COLO829 (cell line): ENCODE measurements at places on chromosomes 4 and X.

DNA sequence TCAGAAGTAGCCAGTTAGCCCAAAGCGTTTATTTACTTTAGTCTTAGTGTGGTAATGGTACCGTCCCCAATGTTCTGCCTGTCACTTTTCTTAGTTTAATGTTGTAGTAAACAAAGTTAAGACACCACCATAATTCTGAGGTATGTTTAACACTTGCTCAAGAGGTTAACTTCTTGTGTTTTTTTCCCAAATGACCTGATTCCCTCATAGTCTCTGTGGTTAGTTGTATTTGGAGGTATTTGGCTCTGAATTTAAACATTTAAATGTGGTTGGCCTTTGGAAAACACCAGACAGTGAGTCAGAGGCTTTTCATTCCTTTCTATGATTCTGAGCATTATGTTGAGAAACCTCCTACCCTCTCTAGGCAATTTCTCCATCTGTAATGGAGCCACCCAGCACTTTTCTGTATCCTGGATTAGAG is 47.9 kb downstream of the CXCL1 start:
- DNase-seq: peak; percentile 65

DNA sequence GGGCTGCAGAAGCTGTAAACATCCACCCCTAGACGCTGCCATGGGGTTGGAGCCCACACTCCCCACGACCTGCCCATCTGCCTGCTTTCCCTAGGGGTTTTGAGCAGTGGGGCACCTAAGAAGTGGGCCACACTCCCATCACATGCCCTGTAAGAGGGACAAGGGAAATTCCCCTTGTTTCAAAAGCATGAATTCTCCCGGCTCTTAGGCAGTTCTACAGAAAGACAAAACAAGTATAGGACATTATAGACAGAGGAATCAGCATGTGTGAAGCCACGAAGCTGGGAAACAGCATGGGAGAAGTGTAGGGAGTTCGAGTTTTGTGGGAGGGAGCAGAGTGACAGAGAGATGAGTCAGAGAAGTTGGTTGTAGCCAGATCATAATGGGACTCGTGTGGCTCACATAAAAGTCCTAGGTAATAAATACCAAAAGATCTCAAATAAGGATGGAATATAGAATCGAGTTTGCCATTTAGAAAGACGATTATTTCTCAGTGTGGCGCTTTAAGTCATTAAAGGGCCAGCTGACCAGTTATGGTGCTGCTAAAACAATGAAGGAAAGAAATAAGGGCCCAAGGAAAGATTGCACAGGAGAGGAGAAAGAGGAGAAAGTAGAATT is 23.9 kb downstream of the APOO start:
- DNase-seq: peak; percentile 90

GRCh38 chr4:20645236-20645635 is 55.0 kb upstream of the PACRGL start:
- no peak for DNase-seq

DNA sequence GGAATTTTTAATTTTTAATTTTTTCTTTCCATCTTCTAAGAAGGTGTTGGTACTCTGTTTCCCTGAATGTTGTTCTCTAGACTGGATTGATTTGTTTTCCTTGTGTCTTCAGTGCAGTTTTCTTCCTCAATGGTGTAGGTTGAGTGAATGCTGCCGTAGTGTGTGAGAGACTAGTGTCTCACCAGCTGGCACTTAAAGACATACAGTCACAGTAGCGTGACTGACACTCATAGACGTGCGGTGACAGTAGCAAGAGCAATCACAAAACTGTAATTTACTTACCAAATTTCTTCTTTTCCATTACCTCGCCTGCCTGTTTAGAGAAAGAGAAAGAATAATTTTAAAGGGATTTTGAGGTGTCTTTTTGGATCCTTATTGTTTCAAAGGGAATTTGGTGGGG is 21.4 kb upstream of the PGM2 start:
- no peak for DNase-seq

DNA sequence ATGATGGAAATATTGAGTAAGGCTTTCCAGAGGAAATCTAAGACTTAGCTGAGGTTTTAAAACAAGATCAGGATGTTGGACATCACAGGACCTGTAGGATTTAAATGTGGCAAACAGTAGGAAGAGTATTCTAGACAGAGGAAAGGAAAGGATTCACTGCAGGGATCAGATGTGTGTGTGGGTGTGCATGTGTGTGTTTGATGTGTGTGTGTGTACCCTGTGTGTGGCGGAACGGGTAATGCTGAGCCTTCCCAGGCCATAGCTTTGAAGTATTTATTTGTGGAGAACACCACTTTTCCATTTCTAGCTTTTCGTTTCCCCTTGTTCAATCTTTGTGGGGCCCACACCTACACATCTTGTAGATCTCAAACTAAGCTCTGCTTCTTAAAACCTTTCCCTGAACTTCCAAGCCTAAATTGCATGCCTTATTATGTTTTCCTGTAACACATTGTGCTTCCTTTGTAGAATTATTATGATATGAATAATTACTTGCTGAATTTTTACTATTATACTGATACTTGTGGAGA is 6.9 kb downstream of the GUCY1A1 start:
- DNase-seq: no peak

DNA sequence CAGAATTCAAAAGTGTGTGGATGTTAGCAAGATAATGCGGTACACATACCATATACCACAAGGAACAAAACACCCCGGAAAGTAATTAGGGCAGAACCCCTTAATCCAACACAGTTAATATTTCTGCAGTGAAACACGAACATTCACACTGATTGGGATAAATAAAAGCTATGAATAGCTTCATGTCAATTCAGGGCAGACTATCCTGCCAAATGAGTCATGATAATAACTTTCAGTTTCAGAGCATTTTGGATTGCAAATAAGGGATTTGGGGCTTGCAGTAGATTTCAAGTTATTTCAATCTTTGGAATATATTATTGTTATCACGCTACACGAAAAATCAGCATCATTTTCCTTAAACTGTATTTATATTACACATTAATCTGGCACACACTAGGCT is 24.3 kb downstream of the IRF2 start:
- DNase-seq: peak; percentile 76

- DNase-seq: no peak
Measured at GRCh38 chr4:186036976-186037581, 31.9 kb upstream of the TLR3 start.

DNA sequence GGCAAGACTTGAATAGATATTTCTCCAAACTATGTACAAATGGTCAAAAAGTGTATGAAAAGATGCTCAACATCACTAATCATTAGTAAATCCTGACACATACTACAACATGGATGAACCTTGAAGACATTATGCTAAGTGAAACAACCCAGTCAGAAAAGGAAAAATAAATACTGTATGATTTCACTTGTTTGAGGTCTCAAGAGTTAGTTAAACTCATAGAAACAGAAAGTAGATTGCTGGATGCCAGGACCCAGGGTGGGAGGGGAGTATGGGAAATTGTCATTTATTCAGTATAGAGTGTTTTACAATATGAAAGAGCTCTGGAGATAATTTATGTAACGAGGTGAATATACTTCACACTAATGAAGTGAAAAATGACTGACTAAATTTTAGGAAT is 32.4 kb downstream of the PRMT9 start:
- no peak for DNase-seq

DNA sequence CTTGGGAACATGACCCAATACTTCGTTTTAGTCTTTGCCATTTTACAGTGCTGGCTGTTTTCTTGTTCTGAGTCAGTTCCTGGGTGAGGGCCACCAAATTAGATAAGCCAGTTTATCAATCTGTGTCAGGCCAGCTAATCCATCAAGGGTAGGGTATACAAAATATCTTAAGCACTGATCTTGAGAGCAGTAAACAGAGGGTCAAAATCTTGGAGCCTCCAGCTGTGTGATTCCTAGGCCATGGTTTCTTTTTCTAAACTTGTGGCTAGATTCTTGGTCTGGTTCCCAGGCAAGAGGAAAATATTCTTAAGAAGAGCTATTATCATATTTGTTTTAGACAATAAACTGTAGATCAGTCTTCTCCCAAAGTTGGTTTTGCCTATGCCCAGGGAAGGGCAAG is 1396.6 kb upstream of the PABPC4L start:
- DNase-seq: no peak

DNA sequence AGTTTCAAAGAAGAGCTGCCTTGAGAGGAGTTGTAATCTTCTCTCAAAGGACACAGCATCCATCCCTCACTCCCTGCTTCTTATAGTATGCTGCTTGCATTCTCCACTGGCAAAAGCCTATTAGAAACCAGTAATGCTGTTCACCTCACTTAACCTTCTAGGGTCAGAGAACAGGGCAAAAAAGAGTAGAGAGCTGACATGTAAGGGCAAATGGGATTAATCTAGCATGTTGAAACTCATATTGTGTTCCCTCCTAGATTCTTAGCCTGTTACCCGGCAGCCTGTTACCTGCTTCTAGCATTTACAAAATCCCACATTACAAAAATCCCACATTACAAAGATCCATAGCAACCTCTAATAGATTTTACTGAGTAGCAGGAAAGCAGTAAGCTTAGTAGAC is 244.7 kb downstream of the SLC7A11 start:
- DNase-seq: no peak

DNA sequence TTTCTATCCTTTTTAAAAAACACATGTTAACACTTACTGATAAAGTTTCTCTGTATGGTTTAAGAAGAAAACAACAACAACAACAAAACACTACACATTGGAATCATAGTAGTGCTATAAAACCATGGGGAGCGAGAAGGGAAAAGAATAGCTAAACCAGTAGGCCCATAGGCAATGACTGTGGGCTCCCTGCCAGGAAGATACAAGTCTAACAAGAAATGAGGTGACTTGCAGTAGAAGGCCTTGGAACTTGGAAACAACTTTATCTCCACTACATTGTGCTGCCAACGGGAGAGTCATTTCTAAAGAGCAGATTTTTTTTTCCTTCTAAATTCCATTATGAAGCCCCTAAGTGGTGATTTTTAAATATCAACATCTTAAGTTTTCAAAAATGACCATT is 78.0 kb downstream of the GPC4 start:
- DNase-seq: no peak

GRCh38 chrX:13258052-13258444 is 61.8 kb downstream of the ATXN3L start:
- no peak for DNase-seq

GRCh38 chr4:113181289-113182007 is 132.0 kb downstream of the ANK2 start:
- DNase-seq: no peak

DNA sequence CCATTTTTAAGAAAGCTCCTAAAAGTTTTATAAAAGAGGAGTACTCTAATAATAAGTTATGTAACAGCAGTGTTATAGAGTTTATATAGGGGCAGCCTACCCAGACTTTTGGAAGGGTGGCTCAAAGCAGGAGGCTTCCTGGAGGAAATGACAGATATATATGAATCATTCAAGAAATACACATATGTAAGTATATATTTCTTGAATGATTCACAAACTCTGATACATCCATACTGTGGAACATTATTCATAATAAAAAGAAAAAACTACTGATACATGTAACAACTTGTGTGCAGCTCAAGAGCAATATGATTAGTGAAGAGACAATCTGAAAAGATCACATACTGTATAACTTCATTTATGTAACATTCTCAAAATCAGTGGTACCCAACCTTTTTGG is 166.2 kb downstream of the WDFY3 start:
- no peak for DNase-seq

DNA sequence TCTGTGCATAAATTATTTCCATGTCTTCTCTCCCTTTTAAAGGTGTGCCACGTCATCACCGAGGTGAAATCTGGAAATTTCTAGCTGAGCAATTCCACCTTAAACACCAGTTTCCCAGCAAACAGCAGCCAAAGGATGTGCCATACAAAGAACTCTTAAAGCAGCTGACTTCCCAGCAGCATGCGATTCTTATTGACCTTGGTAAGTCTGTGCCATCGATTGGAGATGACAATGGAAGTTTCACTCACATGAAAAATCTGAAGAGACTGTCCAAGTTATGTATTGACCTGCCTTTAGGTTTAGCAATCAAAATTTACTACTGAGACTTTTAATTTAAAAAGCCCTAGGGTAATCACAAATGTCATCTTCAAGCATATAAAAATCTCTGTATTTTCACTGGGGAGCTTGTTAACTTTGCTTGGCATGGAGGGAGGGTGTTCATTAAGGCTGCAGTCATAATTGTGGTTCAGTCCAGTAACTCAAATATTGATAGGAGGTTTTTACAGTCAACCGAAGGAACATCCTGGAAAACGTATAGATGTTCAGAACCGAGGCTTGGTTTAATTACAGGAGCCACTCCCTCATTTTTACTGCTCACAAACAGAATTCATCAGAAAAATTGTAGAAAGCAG is 142.9 kb downstream of the PTTG2 start:
- DNase-seq: no peak

DNA sequence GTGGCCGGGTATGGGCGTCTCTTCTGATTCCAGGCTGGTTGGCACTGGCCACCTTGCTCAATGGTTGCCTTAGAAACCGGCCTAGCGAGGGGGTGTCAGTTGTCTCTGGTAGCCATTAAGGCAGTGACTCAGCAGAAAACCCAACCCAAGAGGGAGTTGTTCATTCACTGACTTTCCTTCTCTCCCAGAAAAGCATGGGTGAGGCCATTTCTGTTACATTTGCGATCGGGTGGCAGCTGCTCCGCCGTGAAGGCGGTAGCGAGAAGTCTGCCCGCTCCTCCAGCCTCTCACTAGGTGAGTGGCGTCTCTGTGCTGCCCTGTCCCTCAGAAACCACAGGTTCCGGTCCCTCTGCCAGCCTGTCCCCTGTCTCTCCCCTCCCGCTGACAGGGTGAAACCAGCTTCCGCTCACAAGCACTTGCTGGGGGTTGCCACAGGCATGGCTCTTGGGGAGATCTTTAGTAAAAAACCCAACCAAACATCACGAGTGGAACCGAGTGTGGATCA is 17.4 kb downstream of the IRAK1 start:
- peak; percentile 18 for DNase-seq
